Dermis blood vessel endothelial cell (primary cell): ENCODE measurements at places on chromosomes 12 and 14.

GRCh38 chr14:34038358-34039057 lies 87.6 kb upstream of the EGLN3 start:
- DNase-seq: no peak

DNA sequence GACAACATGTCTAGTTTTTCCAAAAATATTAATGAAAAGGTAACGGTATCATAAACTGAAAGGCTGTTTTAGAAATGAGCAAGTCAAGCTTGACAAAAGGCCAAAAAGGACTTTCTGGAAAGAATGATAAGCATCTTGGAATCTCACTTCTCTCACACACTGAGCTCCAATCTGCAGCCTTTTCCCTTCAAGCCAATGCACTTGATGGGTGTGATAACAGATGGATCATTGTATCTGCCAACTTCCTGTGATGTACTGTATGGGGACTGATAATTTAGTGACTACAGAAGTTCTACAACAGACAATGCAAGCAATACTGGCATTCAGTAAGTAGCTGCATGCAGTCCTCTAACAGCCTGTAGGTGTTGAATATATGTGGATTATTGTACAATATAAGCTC lies 147.1 kb downstream of the MED13L start:
- peak; percentile 54 for DNase-seq

DNA sequence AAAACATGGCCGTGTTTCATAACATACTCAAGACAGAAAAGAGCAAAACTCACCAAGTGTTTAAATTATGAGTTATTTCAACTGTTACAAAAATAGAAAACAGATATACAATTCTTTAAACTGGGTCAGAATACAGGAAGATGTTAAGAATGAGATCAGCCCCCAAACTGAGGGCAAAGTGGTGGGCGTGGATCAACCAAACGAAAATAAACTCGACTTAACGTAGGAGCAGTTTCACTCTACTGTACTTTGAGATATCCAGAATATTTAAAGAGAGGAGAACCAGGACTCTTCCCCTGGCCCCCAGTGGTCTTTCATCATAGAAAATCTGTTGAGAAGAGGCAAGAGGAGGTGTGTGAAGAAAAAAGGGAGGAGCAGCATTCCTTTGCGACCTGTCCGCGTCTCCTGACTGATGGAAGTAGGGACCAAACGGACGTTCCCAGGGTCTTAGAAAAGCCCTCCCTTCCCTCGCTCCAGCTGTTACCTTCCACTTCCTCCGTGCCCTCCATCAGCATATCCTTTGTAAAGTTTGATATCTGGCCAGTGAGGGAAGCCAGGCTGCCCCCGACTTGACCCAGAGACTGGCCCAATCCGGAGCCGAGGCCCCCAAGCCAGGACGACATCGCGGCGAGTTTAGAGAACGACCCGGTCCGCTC lies 668 bp downstream of the TRIP11 start:
- peak; percentile 80 for DNase-seq

- no peak for DNase-seq
Measured at GRCh38 chr14:101224356-101225156, 321.0 kb upstream of the RTL1 start.

DNA sequence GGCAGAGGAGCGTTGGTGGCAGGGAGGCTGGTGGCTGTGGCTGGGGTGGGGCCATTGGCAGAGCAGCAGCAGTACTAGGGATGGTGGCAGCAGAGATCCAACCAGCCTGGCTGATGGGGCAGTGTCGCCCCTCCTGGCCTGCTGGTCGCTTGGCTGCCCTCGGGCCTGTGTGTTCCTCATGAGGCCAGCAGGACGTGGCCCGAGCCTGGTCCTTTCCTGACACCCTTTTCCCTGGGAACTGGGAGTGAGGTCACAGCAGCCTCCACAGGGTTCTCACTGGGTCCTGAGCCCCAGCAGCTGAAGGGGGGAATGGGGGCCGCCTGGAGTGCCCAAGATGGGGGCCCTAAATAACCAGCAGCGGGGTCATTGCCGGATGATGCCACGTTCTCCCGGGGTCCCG lies 46.1 kb downstream of the KIF26A start:
- DNase-seq: peak; percentile 40

GRCh38 chr14:77338302-77338701 lies 17.5 kb downstream of the GSTZ1 start:
- no peak for DNase-seq

DNA sequence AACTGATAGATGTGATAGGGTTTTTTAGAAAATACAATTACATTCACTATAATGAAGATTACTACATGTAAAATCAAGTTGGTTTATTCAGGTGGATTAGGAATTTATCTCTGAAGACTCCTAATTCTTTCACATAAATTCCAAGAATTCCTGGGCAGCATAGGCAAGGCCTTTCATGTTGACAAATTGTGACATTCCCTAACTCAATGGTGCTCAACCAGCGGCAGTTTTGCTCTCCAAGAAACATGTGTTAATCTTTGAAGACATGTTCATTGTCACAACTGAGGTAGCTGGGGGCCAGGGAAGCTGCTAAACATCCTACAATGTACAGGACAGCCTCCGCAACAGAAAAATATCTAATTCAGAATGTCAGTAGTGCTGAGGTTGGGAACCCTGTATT lies 46.3 kb downstream of the PTPRQ start:
- DNase-seq: no peak

GRCh38 chr14:53330441-53330840 lies 177.3 kb upstream of the DDHD1 start:
- no peak for DNase-seq

DNA sequence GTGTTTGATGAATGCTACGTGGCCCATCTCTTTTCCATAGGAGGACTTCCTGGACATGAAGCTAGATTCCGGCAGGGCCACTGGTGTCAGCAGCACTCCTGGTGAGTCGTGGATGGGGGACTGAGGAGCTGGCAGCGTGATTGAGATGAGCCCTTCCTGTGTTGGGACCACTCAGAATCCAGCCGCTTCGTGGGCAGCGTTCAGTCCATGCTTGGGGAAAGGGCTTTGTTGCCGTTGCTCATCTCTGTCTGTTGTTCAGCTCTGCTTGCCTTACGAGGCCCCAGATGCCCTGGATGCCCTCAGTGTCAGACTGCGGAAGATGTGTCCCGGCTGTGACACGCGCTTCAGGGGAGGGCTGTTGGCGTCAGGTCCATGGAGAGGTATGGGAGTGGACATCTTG lies 127.1 kb upstream of the RTL1 start:
- DNase-seq: no peak

DNA sequence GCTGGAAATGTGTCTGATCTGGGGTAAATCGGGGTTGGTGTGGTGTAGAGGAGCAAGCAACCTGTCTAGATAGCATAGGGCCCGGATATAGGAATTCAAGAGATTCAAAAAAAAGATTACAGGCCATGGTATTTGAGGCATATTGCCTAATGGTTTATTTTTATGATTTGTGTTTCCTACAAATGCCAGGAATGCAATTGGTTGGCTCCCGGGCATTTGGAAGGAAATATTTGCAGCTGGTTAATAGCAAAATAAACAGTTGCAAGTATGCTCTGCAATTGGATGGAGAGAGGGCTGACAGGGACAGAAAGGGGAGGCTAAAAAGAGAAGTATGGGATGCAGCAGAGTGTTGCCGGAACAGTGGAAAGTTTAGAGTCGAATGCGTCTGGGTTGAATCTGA lies 315.6 kb upstream of the ATP2B1 start:
- DNase-seq: no peak

GRCh38 chr12:81570234-81570633 lies 188.9 kb downstream of the PPFIA2 start:
- DNase-seq: no peak

DNA sequence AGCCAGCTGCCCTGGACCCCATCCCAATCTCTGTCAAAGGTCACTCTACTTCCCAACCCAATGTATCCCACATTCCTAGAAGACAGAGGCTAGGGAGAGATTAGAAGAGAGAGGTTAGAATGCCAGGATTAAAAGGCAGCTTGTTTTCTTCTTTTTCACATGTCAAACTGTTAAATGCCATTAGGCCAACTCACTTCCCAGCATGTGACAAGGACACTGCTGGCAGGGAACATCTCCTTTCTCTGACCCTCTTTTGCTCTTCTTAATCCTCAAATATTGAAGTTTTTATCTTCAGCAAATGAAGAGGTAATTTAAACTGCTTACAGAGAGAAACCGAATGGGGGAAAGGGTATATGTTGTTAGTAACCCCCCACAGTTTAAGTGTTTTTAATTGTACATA lies 89.1 kb downstream of the BBS10 start:
- DNase-seq: peak; percentile 59

GRCh38 chr12:91274916-91275315 lies 92.3 kb upstream of the DCN start:
- no peak for DNase-seq

DNA sequence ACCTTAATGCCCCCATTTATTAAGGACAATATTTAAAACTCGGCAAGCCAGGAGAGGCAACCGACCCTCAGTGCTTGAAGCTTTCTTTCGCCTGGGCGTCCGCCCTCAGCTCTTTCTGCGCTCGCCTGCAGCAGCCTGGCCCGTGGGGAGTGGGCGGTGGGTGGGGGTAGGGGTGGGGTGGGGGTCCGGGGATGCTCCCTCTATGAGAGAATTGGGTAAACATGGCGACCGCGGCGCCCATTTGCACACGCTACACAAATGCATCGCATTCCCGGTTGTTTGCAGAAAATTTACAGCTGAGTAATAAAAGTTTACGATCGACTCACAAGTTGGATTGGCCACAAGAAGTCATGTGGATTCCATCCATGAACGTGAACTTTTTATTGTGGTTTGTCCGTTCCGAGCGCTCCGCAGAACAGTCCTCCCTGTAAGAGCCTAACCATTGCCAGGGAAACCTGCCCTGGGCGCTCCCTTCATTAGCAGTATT lies 7.7 kb downstream of the HOXC8 start:
- no peak for DNase-seq

- no peak for DNase-seq
Measured at GRCh38 chr12:34376133-34376799, 354.0 kb downstream of the ALG10 start.

- no peak for DNase-seq
Measured at GRCh38 chr14:81311778-81312177, 88.3 kb downstream of the STON2 start.
